ENCODE measurements at places on chromosomes 6 and 20.

DNA sequence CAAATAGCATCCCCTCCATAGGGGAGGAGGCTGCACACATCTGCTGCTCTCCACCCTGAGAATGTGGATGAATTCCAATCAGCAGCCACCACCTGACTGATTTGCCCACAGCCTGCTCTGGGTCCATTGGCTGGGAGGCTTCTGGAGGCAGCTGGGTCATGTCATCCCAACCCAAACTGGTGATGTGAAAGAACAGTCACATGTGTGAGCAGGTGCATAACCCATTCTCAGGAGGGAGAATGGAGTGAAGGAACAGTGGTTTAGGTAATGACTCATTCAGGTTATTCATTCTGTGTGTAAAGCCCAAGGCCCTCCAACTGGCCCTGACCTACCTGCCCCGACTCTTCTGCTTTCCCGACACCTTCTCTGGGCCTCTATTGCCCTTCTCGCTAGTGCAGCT lies 90.9 kb upstream of the GCM1 start:
- DNase-seq = no peak

DNA sequence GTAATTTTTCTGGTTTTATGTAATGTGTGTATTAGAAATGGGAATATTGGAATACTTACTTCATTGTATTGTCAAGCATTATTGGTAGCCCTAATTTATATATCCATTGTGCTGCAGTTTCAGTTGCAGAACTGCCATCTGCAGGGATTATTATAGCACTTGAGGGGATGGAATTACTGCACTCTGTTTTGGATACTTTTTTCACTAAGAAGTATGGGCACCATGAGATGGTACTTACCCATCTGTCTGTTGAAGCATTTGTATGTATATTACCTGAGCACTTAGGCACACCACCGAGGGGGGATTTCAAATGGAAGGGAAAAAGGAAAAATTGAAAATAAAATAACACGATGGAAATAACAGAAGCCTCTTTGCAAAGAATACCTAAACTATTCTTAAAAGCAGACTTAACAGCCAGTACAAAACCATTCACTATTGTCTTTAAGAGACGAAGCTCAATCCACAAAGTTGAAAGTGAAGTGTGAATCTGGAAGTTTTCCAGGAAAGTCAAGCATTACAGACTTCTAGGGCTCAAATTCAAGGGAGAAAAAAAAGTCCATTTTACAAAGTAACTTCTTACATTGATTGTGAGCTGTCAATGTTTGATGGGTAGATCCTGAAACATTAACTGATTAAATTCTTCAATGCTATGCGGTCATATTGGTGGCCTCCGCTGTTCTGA lies 318.7 kb downstream of the SOX4 start:
- no peak for DNase-seq

DNA sequence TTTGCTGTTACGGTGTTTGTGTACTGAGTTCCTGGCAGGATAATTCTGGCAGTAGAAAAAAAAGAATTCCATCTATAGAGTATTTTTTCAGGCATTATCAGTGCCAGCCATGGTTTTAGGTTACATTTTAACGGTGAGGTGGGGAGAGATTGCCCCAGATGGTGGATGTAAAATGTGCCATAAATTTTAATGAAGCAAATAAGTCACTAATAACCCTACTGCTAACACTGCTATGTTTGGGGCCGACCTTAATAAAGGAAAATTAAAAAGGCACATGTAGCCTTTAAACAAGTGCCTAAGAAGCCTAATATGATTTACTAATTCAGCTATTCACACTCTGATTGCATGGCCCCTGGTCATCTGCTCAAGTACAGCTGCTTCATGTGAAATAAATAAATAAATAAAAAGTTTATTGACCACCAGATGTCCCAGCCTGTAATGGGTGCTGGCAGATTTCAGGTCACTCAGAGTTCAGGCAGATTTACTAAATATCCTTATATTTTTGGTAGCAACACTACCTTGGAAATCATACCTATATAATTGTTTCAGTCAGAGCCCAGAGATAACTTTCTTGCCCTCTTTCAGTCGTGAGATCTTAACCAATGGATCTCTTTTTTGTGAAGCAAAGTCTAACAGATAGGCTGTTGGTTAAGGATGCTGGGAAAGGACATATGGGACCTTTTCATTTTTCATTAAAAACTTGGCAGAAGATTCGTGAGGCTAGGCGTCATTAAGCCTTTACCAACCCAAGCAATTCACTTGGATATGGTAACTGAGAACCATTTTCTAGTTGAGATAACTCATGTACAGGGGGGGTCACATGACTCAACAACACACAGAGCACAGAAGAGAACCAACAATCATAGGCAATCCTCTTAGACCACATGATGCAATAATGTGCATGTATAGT lies 495.0 kb upstream of the NRSN1 start:
- no peak for DNase-seq

GRCh38 chr20:56916345-56916622 lies 287.2 kb downstream of the TFAP2C start:
- DNase-seq = no peak

Measured in AML-193 (cell line).